ENCODE measurements at places on chromosomes 1 and 21.
A peak's percentile ranks its signal among the peaks of the same experiment; 100 is the strongest.

DNA sequence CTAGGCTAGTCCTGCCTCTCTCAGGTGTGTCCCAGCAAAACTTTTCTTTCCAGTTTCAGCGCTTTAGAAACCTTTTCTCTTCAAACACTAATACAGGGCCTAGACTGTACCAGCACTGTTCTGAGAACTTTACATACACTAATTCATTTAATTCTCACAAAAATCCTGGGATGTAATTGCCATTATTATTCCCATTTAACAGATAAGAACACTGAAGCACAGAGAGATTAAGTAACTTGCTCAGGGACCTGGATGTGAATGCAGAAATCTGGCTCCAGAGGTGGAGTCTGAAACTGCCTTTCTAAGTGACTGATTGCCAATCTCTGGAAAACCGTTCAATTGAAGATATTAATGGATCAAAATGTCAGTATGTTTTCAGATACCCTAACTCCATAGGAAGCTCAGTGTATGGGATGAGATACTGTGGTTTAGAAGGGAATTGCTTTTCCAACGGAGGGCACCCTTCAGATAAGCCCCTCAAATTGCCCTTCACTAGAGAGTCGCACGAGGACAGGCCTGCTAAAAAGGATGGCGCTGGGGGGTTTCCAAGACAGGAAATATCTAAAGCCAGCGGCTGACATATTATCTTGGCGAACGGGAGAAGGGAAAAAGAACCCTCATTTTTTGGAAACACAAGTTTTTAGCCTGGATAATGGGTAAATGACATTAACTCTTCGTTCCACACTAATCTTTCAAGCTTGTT is 698 bp upstream of the UCK2 start:
- no peak for DNase-seq

DNA sequence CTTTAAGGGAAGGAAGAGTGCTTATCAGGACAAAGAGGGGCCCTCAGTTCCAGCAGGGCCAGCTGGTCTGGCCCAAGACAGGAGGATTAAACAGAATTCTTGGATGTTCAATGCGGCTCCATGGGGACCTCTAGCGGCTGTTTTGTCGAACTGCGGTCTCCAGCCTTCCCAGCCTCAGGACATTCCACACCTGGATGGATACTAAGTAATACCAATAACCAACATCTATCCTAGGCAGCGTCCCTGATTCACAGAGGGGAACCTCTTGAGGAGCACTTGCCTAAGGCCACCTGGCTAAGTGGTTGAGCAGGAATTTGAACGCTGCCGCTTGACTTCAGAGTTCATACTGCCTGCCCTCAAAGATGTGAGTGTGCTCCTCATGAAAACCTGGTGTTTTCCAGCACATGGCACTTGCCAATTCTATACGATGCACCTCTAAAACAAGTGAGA is 15.5 kb upstream of the CD247 start:
- DNase-seq: peak; percentile 44

DNA sequence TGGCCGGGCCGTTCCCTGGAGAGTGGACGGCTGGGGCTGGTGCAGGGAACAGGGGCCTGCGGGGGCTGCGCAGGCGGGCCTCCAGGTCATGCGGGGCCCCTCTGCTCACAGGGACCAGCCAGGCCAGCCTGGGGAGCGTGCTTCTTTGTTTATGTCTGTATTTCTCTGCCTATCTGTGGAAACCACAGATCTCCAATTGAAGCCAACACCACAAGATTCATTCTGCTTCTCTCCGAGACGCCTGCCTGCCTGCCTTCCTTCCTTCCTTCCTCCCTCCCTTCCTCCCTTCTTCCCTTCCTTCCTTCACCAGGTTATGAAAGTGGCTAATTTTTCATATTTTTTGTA is 39.9 kb upstream of the HMGN1 start:
- no peak for DNase-seq

DNA sequence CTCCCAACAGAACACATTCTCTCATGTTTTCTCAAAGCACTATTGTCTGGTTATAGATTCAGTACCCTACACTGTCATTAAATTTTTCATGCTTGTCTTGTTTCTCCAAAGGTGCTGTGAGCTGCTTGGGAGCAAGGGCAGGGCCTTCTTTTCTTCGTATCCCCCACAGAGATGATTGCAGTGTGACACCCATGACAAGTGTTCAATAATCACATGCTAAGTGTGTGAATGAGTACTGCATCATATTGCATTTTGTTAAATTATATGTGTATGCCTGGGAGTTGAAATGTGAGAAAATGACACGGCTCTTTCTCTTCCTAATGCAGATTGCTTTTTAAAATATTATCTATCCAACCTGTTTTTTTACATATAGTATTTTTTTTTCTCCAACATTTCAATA is 57.3 kb upstream of the MAGI3 start:
- DNase-seq: no peak

DNA sequence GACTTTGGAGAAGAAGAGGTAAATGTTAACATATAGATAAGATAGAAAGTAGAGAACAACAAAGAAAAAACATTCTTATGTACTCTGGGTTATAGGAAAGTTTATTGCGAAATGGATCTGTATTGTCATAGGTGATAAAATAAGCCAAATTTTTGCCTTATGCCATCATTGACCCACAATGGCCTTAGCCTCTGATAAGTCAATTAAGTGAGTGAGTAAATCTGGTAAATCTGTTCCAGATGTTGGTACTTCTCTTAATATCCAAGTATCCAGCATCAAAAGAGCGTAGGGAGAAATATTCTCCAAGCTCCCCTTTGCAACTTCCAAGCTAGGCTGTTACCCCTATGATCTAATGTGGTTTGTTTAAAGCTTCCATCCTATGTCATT is 38.3 kb upstream of the CLCA4 start:
- no peak for DNase-seq

DNA sequence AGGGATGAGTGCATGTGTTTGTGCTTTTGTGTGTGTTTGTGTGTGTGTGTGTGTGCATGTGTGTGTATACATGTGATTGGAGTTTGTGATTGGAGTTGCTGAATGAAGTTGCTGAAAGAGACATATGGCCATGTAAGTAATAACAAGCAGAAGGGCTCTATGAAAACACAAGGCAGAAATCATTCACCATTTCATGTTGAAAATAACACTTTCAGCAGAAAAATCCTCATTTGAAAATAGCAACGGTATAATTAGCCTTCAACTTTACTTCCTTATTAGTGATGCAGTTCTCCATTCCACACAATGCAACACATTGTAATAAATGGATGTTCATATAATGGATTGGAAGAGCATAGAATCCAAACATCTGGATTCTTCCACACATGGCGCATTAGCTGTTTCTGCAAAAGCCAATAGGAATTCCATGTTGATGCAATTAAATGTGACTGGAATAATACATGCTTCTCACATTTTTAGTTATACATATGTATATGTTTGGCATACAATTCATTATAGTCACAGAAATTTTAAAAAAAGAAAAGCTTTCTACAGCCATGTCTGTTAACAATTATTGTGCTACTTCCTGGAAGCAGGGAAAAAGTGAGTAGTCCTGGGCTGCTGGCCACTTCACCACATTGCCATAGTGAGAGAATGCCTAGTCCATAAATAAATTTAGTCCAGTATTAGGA is 538.0 kb downstream of the LTN1 start:
- DNase-seq: no peak

- no peak for DNase-seq
These were observed 10.7 kb upstream of the HUNK start for GRCh38 chr21:31862078-31862477.

DNA sequence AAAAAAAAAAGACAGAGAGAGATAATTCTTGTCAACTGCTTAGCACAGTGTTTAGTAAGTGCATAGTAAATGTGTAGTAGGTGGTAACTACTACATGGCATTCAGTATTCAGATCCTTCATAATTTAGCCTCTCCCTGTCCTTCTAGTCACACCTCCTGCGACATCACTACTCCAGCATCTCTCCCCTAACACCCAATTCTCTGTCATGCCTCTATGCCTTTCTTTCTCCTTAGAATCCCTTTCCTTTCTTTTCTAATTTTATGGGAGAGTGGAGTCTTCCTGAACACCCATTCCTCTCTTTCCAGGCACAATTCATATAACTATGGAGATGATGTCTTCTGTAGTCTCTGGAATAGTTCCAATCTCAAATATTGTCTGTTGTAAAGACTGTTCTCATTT is 3.9 kb upstream of the VPS72 start:
- DNase-seq: no peak

- DNase-seq: no peak
These were observed 50.1 kb downstream of the NENF start for GRCh38 chr1:212482637-212483441.

- peak; percentile 68 for DNase-seq
These were observed 16.6 kb upstream of the ZSCAN20 start for GRCh38 chr1:33455539-33456501.

DNA sequence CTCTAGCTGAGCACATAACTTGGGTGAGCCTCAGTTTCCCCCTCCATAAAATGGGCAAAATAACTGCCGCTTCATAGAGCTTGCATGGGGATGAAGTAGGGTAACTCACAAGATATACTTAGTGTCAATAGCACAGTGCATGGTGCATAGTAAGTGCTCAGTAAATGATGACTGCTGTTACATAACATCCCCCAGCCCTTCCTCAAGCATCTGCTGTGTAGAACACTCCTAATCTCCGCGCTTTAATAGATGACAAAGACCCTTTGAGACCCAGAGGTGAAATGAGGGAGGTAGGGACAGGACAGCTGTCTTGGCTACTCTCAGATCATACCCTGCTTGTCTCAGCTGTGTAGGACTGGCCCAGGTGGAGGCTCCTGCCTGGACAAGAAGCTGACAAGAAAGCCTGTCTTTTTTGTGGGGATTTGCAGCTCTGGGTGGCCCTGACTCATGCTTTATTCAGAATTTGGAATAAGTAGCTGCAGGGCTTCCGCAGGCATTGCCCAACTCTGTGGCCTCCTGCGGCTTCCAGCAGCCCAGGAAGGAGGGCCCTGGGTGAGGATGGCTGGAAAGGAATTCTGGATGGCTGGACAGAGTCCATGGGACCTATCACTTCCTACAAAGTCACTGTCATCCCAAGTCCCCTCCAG is 20.7 kb upstream of the PADI4 start:
- no peak for DNase-seq

DNA sequence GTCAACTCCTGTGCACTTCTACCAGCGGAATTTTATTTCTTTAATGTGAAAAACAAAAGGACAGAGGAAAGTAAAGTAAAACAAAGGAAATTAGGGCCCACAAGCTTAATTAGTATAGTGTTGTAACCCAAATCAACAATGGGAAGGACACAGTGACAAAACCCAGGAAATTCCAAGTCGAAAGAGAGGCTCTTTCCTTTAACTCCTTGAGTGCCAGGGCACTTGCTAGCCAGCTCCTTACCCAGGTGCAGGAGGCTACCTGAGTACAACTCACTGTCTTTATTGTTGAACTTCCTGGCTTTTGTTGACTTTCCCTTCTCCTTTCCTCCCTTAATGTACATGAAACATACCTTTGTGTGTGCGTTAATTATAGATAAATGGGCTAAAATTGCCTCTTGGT is 55.0 kb downstream of the PEX14 start:
- DNase-seq: no peak

- no peak for DNase-seq
These were observed 9.5 kb downstream of the KDM4A start for GRCh38 chr1:43659212-43660166.

DNA sequence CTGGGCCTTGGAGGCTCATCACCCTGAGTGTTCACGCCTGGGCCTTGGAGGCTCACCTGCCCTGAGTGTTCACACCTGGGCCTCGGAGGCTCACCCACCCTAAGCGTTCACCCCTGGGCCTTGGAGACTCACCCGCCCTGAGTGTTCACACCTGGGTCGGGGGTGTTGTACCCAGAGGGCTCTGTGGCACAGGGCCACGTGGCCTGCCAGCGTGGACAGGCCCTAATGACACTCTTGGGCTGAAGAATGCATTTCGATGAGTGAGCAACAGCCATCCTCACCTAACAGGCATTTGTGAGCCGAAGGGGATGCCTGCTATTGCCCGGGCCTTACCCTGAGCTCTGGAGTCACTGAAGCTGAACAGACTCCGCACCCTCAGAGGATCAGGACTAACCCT is 17.5 kb downstream of the SLC19A1 start:
- DNase-seq: no peak

DNA sequence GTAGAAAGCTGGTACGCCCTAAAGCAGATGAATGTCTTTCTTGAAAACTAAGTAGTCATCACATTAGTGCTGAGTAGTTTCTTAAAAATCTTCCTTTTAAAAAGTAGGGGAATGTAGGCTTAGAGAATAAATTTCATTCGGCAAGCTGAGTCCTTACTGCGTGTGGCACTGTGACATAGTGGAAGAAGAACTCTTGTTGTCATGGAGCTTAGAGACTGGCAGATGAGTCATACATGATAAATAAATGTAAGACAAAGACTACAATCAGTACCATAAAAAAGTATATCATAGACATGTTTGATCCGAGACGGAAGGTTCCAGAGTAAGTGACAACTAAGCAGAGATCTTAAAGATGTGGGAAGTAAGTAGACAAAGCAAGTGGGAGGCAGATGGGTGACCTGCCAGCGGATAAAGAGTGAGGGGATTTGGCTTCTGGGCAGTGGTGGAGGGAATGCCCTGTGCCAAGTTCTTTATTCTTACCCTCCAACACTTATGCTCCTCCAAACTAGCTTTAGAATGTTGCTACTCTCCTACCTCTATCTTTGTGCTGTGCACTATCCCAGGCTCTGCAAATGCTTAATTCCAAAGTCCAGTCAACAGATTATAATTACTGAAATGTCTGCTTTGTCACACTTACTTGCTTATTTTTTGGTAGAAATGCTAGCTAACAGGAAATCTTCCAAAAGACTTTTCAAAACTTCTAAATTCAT is 608.5 kb upstream of the USP24 start:
- DNase-seq: no peak

DNA sequence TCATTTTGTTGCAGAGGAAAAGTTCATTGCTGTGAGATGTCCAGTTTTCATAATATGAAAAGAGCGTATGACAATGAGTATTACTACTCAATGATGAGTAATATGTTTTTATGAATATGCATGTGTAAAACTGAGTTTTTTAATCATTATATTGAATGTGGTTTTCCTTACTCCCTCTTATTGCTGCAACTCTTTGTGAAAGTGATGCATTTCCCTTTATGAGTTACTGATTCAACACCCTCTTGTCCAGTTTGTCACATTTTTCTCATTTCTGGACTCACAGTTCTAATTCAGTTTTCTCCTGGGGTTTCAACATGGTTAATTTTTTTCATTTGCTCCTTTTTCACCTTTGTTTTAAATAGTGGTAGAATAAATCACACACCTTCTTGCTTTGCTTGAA is 35.2 kb upstream of the KCNJ15 start:
- no peak for DNase-seq

DNA sequence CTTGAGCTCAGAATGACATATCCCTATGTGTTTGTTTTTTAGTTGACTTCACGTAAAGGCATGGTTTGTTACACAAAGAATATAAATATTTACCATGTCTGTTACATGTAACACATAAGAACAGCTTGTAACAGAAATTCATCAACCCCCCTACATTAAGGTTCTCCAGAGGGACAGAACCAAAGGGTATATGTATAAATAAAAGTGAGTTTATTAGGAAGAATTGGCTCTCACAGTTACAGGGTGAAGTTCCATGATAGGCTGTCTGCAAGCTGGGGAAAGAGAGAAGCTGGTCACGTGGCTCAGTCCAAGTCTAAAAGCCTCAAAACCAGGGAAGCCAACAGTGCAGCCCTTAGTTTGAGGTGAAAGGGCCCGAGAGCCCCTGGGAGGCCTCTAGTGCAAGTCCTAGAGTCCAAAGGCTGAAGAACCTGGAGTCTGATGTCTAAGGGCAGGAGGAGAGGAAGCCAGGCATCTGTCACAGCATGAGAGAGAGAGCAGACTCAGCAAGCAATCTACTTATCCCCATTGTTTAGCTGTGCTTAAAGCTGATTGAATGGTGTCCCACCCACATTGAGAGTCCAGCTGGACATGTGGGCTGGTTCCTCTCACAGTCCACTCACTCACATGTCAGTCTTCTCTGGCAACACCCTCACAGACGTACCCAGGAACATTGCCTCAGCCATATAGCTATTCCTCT is 15.8 kb downstream of the THRAP3 start:
- no peak for DNase-seq

Data from DMS153 (cell line).